Esophagus muscularis mucosa (tissue), 4 donors: ENCODE measurements at places on chromosomes 5 and 9. TPM values are rescaled to one million over a fixed set of nuclear protein-coding genes. Genes with fewer than 3 reads are reported as not detected.

DNA sequence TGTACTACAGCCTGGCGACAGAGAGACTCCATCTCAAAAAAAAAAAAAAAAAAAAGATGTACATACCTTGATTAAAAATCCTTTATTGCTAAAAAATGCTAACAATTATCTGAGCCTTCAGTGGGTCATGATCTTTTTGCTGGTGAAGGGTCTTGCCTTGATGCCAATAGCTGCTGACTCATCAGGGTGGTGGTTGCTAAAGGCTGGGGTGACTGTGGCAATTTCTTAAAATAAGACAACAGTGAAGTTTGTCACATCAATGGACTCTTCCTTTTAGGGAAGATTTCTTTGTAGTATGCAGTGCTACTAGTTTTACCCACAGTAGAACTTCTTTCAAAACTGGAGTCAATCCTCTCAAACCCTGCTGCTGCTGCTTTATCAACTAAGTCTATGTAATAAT is 33.9 kb upstream of the OTULINL start:
- DNase-seq: no peak

DNA sequence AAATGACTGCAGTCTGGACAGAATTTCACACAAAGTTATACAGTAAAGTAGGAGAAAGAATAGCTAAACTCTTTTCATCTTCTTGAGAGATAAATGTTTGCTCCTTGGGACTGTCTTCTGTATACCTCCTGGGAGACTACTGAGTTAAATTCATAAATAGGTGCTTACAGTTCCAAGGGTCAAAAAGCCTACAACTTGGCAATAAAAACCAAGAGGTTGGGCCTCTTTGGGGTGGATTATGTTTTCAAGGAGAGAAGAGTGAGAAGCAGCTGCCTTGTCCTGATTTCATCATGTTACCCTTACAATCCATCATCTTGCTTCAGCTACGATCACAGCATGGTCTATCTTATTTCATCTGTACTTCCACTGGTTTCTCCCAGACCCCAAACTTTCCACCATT is 213.2 kb upstream of the RPS23 start:
- no peak for DNase-seq

DNA sequence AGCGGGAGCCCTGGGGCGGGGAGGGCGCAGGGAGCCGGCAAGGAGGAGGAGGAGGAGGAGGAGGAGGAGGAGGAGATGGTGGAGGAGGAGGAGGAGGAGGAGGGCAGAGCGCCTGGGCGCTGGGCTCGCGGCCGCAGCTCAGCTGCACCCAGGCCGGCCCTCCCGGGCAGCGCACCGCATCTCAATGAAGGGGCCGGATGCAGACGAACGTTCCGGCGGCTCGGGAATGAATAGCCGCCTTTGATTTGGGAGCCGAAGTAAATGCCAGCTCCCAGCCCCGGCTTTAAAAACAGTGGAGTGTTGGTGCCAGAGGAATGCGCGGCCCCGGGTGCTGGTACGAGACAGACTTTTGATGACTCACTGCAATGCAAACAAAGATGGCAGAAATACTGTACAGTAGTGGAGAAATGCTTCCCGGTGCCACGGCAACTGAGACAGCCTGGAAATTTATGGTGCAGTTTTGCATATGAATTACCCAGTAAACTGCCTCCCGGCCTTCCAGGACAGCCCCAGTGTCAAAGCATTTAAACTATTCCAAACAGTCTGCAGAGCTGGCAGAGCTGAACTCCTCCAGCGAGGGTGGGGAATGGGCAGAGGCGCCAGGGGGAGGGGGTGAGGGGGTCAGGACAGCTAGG is 43.1 kb downstream of the NACC2 start:
- DNase-seq: peak; percentile 92

DNA sequence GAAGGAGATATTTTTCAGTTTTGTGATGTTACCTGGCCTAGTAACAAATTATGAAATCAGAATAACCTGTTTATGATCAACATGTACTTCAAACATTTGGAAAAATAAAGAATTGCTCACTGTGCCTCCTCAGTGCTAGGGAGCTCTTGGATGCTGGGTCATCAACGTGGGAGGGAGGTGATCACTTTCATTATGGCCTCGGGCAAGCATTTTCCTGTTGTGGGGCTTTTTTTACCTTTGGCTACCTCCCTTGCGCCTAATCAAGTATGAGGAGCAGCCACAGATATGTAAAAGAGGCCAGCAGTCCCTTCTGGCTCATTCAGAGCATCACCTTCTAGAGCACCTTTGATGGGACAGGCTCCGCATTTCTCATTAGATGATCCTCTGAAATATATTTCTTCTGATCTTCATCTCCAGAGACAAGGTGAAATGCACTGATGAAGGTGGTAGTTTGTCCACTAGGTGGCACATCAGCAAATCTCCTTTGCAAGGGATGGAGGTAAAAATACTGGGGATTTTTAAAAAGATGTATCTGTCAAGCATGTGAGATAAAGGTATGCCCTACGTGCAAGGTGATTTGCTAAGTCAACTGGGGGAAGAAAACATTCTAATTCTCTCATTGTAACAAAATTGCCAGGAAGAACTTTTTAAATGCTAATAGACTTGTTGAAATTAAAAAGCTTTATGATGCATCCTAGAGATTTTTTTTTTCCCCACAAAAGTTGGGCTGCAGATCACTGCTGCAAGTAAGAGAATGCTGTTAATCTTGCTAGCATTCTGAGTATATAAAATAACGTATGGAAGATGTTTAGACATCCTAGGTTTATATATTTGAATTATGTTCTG is 218.2 kb downstream of the MAST4 start:
- no peak for DNase-seq

- DNase-seq: no peak
These were observed 346.3 kb downstream of the NDUFS4 start for GRCh38 chr5:53906736-53907135.

DNA sequence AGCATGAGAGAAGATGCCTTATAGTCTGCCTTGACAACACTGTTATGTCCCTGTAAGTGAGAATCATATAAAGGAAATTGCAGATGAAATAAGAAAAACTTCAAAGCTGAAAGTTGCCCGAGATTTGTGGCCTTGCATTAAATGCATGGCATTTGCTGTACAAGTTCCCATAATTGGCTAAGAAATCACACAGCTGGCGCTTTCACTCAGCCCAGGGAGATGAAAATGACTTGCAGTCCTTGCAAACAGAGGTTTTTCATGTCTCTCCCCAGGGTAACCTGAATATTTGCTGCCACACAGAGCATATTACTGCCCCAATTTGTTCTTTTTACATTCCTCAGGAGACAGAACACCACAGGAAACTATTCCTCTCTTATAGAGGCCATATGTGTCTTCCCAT is 174.8 kb downstream of the FAM114A2 start:
- peak; percentile 64 for DNase-seq

NUDT12 gene
- 11.0 TPM for total RNA-seq

DNA sequence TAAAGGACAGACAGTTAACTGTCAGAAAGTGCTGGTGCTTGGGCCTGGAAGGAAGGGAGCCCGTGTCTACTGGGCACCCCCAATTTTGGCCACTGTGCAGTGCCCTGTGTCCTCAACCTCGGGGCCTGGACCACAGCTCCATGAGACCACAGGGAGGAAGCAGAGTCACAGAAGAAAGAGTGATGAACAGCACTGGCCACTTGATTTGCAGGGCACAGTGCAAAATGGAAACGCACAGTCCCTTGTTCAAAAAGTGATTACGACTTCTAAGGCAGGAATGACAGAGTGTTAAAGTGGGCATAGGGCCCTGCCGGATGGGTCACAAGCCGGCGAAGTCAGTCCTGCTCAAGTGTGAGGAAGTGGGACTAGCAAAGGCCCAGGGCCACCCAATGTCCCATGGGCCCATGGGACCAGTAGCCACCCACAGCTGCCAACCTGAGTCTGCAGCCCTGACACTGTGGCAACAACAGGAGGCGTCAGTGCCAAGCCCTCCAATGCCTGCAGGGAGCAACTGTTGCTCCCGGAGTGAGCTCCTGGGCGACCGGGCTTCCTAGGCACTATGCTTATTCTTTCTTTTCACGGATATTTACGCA is 85.4 kb downstream of the ADAMTS2 start:
- no peak for DNase-seq

- DNase-seq: no peak
These were observed 163.3 kb upstream of the FBN2 start for GRCh38 chr5:128701301-128701700.

DNA sequence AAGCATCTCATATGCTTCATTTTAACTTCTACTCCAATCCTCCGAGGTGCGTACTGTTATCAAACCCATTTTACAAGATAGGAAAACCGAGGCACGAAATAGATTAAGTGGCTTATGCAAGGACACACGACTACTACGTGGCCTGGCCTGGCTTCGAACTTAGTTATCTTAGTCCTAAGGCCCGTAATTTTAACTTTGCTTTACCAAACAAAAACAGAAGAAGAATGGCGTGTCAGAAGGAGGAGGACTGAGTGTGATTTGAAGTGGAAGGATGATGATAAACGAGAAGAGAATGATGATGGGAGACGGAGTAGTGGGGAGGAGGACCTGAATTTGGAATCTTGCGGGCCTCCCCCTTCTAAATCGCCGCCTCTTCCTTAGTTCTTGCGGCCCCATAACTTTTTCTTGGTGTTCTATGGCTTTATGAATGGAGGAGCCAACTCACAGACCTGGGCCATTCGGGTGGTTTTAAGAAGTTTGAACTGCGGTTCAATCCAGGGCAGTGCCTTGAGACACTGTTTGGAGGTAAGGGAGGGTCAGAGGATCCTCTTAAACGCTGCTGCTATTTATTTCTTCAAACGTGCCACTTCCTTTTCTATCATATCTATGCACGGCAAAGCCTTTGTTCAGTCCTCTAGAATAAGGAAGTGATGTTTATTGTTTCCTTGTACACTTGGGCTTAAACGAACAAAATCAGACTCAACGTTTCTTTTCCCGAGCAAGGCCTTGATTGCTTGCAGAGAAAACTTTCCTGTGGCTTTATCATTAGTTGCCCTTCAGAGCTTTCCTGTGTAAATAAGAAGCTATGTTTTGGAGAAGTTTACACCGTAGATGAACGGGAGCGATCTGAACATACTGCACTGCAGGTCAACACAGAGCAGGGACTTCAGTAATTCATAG is 795 bp downstream of the CNOT8 start:
- DNase-seq: no peak

NRARP gene
- total RNA-seq: 2.9 TPM

PCDHB8 gene
- total RNA-seq: 0.83 TPM

PCDHA6 gene
- 0.97 TPM for total RNA-seq

DNA sequence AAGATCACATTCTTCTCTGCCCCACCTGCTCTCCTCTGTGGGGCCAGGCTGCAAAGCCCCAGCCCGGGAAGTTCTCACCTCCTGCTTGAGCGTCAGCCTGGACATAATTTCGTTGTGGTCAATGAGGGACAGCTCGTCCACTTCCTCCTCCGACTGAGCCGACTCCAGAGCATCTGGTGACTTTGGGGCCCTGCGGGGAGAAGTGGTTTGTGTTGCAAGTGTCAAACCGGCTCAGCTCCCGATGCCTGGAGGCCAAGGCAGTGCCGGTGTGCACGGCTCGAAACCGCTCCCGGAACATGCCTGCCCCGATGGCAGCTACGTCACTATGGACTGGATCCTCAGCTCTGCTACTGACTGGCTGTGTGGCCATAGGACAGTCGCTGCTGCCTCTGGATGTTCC is 52.8 kb downstream of the PRRT1B start:
- DNase-seq: no peak

DNA sequence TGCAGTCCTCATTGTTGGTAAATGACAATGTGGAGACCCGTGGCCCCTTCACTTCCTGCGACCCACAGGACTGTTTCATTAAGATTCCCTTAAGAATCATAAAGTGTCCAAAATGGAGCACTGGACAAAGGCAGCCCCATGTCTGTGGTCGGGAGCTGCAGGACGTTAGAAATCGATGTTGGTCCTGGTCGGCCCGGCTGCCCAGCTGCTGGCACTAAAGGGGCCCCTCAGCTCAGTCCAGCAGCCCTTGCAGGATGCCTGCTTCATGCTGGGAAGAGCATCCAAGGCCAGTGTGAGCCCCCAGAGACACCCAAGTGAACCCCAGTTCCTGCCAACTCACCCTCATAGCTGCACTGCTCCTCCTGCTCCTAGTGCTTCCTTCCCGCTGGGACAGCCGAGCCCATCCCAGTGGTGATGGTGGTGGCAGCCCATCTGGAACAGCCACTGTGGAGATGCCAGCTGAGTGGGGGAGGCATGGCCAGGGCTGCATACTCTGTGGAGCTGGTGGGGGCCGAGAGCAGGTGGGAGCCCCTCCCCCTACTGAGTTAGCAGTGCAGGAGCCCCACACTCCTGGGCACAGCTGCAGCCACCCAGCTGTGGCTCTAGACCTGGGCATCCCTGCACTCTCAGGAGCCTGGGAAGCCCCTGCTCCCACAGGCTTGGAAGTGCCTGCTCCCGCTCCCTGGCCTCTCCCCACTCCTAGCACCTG is 168.0 kb upstream of the IRX2 start:
- no peak for DNase-seq

GRCh38 chr5:96692441-96692840 is 30.3 kb downstream of the CAST start:
- no peak for DNase-seq

ADAMTS16 gene
- 0.50 TPM for total RNA-seq

GRCh38 chr5:160649304-160649703 is 202.7 kb downstream of the ATP10B start:
- no peak for DNase-seq

DNA sequence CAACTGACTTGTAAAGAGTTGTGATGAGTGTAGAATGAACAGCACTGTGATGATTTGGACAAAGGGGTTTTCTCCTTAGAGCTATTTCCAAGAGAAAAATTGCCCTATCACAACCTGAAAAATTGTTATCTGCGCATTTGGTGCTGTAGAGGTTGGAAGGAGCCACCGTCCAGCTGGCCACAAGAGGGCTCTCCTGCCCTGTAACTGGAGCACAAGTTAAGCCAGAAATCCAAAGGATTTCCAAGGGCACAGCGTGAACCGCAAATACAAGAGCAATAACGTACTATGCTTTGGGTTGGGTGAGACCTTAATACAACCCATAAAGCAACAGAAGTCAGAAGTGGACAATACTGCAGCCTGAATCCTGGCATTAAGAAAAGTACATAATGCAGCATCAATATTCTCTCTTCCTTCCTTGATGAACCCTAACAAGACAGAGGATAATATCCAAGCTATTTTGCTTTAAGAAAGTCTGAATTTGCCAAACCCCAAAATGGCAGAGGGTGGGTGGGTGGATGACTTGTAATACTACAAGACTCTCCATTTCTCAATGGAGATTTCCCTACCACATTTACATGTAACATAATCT is 56.8 kb upstream of the SMIM32 start:
- DNase-seq: no peak

TMEM215 gene
- total RNA-seq: 0.06 TPM

- DNase-seq: no peak
These were observed 17.4 kb upstream of the OBP2B start for GRCh38 chr9:133226219-133227171.

PCDHA12 gene
- total RNA-seq: 4.8 TPM

DNA sequence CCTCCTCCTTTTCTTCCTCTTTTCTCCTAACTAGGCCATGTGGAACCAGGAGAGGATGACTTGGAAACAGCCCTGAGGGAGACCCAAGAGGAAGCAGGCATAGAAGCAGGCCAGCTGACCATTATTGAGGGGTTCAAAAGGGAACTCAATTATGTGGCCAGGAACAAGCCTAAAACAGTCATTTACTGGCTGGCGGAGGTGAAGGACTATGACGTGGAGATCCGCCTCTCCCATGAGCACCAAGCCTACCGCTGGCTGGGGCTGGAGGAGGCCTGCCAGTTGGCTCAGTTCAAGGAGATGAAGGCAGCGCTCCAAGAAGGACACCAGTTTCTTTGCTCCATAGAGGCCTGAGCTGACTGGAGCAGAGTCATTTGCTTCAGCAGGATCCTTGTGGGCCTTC is 13.7 kb downstream of the NUDT2 start:
- DNase-seq: no peak

GRCh38 chr9:31847963-31848362 is 536.5 kb upstream of the ACO1 start:
- DNase-seq: no peak
